ENCODE measurements at places on chromosomes 6 and 20. TPM values are rescaled to one million over a fixed set of nuclear protein-coding genes. Genes with fewer than 3 reads are reported as not detected.

The VGLL2 gene
- not detected for polyA plus RNA-seq

The FAM209B gene
- not detected for polyA plus RNA-seq

The NHSL1 gene
- polyA plus RNA-seq: 1.5 TPM

The PKIB gene
- polyA plus RNA-seq: 26.2 TPM

The MBOAT1 gene
- not detected for polyA plus RNA-seq

The BCAS4 gene
- 37.6 TPM for polyA plus RNA-seq

The SPEF1 gene
- polyA plus RNA-seq: 0.58 TPM

The BPI gene
- polyA plus RNA-seq: not detected

The ENPP5 gene
- polyA plus RNA-seq: 1.2 TPM

The SERAC1 gene
- polyA plus RNA-seq: 22.3 TPM

The SMPDL3A gene
- polyA plus RNA-seq: 8.2 TPM

The IMPG1 gene
- not detected for polyA plus RNA-seq

Data from neural cell (in vitro differentiated cells).